Retinal pigment epithelial cell (primary cell): ENCODE measurements at places on chromosomes 2 and 18.

DNA sequence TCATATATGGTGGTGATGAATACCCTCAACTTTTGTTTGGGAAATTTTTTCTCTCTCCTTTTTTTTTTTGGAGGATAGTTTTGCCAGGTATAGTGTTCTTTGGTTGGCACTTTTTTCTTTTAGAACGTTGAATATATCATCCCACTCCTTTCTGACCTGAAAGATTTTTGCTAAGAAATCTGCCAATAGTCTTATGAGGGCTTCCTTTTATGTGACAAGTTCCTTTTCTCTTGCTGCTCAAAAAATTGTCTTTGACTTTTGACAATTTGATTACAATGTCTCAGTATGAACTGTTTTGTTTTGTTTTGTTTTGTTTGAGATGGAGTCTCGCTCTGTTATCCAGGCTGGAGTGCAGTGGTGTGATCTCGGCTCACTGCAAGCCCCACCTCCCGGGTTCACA lies 21.5 kb downstream of the GNAL start:
- no peak for DNase-seq

- no peak for DNase-seq
Measured at GRCh38 chr2:217903859-217904613, 98.8 kb downstream of the TNS1 start.

GRCh38 chr2:127161176-127162136 lies 54.5 kb upstream of the BIN1 start:
- DNase-seq = no peak

GRCh38 chr2:179444056-179444455 lies 179.4 kb upstream of the SESTD1 start:
- no peak for DNase-seq

- no peak for DNase-seq
Measured at GRCh38 chr18:46262856-46263255, 158.7 kb downstream of the HAUS1 start.

DNA sequence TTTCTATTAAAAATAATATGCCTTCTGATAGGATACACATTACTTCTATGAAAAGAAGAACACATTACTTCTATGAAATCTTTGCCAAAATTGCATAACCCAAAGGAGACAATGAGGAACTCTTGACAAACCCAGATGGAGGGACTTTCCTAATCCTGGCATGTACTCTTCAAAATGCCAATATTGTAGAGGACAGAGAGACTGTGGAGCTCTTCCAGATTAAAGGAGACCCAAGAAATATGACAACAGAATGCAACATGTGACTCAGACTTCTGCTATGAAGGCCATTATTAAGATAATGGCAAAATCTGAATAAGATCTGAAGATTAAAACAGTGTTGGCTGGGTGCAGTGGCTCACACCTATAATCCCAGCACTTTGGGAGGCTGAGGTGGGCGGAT lies 22.2 kb downstream of the SOWAHC start:
- no peak for DNase-seq

GRCh38 chr2:65999103-65999502 lies 435.8 kb upstream of the MEIS1 start:
- DNase-seq = no peak

DNA sequence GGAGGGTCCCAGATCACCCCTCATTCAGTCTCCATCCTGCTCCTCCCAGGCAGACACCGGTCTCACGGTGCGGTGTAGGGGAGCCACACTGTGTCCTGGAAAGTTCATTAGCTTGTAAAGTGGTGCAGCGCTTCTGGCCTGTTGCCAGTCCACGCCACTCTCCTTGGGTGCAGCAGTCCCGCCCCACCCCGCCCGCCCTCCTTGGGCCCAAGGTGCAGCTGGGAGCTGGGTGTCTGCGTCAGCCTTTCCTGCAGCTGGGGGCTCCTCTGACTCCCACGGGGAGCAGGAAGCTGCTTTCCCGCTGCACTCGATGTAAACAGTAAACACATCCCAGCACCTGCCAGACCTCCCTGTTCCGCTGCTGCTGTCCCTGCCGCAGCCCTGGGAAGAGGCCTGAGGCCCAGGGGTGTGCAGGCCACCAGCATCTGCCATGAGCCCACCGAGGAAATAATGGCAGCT lies 53.8 kb upstream of the ASB18 start:
- no peak for DNase-seq
